Activated CD8-positive, alpha-beta memory T cell treated with anti-CD3 and anti-CD28 coated beads for 24 hours (primary cell): ENCODE measurements at places on chromosomes 5 and 9.

GRCh38 chr5:80083101-80083890 lies 48.1 kb downstream of the THBS4 start:
- DNase-seq = peak; percentile 80

DNA sequence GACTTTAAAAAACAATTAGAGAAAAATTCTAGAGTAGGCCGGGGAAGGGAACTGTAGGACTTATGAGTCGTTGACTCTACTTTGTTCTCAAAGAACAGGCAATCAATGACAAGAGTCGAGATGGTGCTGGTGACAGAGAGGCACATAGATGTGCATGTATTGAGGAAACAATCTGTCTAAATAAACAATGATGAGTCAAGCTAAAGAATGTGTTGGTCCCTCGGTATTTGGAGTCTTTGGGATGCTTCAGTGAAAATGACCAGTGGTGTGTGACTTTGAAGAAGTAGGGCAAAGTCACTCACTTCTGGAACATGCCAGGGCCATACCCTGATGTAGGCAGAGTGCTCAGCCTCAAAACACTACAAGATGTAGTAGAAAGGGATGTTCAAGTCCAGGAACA lies 288.1 kb upstream of the PANK3 start:
- no peak for DNase-seq

GRCh38 chr9:126839301-126839700 lies 21.1 kb upstream of the ZBTB34 start:
- DNase-seq = no peak

GRCh38 chr5:1751026-1751863 lies 48.4 kb downstream of the MRPL36 start:
- no peak for DNase-seq

DNA sequence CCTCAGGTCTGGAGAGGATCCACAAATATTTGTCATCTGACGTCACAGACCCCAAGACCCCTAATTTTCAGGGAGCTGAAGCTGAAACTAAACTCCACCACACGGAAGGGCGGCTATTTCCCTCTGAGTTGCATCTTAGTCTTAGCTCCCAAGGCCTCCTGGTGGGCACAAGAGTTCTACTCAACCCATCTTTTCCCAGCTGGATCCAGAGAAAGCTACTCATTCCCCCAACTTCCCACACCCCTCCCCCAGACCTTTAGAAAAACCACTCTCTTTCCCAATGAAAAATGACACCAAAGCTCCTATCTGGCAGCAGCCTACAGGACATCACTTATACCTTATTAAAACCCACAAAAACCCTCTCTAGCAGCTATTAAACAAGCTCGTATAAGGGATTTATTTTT lies 67.1 kb upstream of the SLC1A1 start:
- no peak for DNase-seq

GRCh38 chr5:81779125-81779915 lies 28.4 kb upstream of the SSBP2 start:
- peak; percentile 70 for DNase-seq

GRCh38 chr5:172556262-172556661 lies 84.8 kb upstream of the NEURL1B start:
- DNase-seq = no peak

GRCh38 chr9:121179930-121180681 lies 21.6 kb downstream of the RAB14 start:
- DNase-seq = no peak
